GM23338 (cell line): ENCODE measurements at places on chromosomes 12 and 14. TPM values are rescaled to one million over a fixed set of nuclear protein-coding genes. Genes with fewer than 3 reads are reported as not detected.

DNA sequence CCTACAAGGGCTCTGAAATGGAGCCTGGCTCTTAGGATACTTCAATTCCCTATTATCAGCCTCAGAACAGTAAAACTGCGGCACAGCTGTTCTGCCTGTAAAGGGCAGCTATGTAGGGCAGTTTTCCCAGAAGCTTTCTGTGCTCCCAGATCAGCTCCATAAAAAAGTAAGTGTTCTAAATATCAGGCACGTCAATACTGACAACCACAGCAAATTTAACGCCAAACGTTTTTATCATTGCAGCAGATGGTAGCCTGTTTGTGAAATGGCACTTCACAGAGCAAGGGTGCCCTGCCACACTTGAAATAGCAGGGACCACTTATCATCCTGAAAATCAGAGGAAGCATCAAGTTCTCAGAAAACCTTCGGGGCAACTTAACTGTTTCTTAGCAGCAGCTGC, 54.8 kb upstream of the PTHLH start:
- H3K4me1 ChIP-seq: no peaks in the 10 kb centered on the region
- DNase-seq: no peak
- no peaks in the 10 kb centered on the region for H3K36me3 ChIP-seq
- H3K27ac ChIP-seq: no peak overlapping the region
- H3K4me3 ChIP-seq: no peak overlapping the region
- no peaks in the 10 kb centered on the region for H3K27me3 ChIP-seq

- no peaks in the 10 kb centered on the region for H3K27me3 ChIP-seq
- no peaks in the 10 kb centered on the region for H3K36me3 ChIP-seq
- H3K27ac ChIP-seq: no peak overlapping the region
- DNase-seq: no peak
- no peaks in the 10 kb centered on the region for H3K4me1 ChIP-seq
- H3K4me3 ChIP-seq: no peak overlapping the region
Measured at GRCh38 chr14:76742966-76743365, 18.3 kb upstream of the VASH1 start.

GRCh38 chr12:75239987-75240386, 30.3 kb upstream of the KCNC2 start:
- no peaks in the 10 kb centered on the region for H3K27me3 ChIP-seq
- H3K4me1 ChIP-seq: no peaks in the 10 kb centered on the region
- no peaks in the 10 kb centered on the region for H3K36me3 ChIP-seq

- DNase-seq: peak; percentile 93
- peaks cover 60% of the 10 kb centered on the region for H3K4me1 ChIP-seq
- peak overlapping the region; percentile 77 for H3K4me3 ChIP-seq
- no peaks in the 10 kb centered on the region for H3K36me3 ChIP-seq
Measured at GRCh38 chr14:99245564-99246511, 26.2 kb downstream of the BCL11B start.

DNA sequence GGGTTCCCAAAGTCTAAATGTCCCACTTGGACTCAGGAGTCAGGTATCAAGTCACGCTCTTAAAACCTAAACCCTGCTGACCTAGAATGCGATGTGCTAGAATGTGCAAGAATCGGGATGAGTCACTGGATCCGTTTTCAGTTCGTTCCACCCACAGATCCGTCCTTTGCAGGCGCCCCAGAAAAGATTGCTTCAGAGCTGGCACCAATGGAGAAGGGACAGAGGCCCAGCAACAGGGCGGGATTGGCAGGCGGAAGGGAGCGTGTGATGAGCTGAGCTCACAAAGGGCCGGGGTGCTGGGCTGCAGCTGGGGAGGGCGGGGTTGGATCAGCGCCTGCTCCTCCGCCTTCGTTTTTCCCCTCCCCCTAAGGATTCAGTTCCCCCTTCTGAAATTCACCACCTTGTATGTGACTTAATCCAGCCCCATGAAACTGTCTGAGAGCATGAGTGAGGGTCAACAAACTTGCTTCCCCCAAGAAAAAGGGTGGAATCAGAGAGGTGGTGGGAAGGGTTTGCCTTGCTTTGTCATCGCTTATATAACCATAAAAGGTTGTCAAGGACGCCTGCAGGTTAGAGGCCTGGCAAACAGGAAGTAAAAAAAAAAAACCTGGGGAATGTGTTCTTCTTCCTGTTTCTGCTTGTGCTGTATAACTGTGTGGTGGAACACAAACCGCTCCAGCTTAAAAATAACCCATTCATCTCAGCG, 2.8 kb upstream of the UBC start:
- no peaks in the 10 kb centered on the region for H3K27me3 ChIP-seq
- peak overlapping the region; percentile 95 for H3K4me3 ChIP-seq
- peak overlapping the region; percentile 90 for H3K27ac ChIP-seq

DNA sequence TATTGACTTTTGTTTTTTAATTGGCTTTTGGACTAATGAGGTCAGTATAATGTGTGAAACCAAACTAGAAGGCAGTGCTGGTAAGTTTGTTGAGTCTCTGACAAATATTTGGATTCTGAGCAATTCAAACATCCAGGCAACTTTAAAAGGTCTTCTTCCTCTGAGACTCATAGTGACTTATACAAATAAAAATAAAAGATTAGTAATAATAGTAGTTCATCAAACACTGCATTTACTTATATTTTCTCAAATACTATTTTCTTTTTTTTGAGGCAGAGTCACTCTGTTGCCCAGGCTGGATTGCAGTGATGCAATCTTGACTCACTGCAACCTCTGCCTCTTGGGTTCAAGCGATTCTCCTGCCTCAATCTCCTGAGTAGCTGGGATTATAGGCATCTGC, 337.9 kb downstream of the DAD1 start:
- no peaks in the 10 kb centered on the region for H3K36me3 ChIP-seq
- no peak overlapping the region for H3K27ac ChIP-seq
- no peaks in the 10 kb centered on the region for H3K4me1 ChIP-seq
- no peak for DNase-seq

- H3K36me3 ChIP-seq: no peaks in the 10 kb centered on the region
- H3K27ac ChIP-seq: peak overlapping the region; percentile 64; the same call in 1 of the 2 replicates
- H3K4me3 ChIP-seq: peak overlapping the region; percentile 24; the same call in 1 of the 2 replicates
Measured at GRCh38 chr14:74134484-74134883, 49.7 kb downstream of the LIN52 start.

DNA sequence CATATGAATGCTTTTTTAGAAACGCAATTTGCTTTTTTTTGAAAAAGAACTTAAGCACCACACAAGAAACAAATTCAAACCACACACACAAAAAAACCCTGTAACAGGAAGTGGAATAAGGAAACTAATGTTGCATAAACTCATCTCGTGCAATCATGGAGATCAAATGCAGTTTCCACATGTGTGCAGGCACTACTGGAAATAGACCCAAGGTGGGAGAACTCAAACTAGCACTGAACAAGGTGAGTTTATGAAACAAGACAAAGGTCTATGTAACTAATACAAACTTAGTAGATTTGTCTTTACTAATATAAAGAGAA, 17.5 kb downstream of the NIN start:
- H3K27ac ChIP-seq: no peak overlapping the region
- H3K27me3 ChIP-seq: no peaks in the 10 kb centered on the region
- peaks cover 24% of the 10 kb centered on the region for H3K4me1 ChIP-seq
- H3K4me3 ChIP-seq: no peak overlapping the region
- no peaks in the 10 kb centered on the region for H3K36me3 ChIP-seq

Gene DCAF5
- 15.2 and 15.7 TPM in 2 replicates for total RNA-seq

GRCh38 chr12:111111681-111112080, 191.3 kb upstream of the MYL2 start:
- 0 out of 2 replicates have a peak overlapping the region, but pooled peaks have one; percentile 14 for H3K27ac ChIP-seq
- H3K27me3 ChIP-seq: no peaks in the 10 kb centered on the region
- no peaks in the 10 kb centered on the region for H3K36me3 ChIP-seq
- H3K4me3 ChIP-seq: no peak overlapping the region
- no peak for DNase-seq

Gene PTPN21
- 5.2 and 5.6 TPM in 2 replicates for total RNA-seq

Gene LBHD2
- total RNA-seq: not detected in 2 replicates

DNA sequence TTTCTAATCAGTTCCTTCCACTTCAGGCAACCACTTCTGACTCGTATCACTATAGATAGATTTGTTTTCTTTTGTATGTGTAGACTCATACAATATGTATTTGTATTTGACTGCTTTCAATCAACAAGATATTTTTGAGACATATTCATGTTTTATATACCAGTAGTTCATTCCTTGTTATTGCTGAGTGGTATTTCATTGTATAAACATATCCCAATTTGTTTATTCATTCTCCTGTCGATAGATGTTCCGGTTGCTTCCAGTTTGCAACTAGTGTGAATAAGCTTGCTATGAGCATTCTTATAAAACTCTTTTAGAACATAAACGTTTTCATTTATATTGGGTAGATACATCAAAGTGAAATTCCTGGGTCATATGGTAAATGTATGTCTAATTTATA, 119.2 kb downstream of the FIGNL2 start:
- H3K27ac ChIP-seq: no peak overlapping the region
- no peaks in the 10 kb centered on the region for H3K4me1 ChIP-seq
- H3K27me3 ChIP-seq: no peaks in the 10 kb centered on the region
- DNase-seq: no peak
- H3K4me3 ChIP-seq: no peak overlapping the region

DNA sequence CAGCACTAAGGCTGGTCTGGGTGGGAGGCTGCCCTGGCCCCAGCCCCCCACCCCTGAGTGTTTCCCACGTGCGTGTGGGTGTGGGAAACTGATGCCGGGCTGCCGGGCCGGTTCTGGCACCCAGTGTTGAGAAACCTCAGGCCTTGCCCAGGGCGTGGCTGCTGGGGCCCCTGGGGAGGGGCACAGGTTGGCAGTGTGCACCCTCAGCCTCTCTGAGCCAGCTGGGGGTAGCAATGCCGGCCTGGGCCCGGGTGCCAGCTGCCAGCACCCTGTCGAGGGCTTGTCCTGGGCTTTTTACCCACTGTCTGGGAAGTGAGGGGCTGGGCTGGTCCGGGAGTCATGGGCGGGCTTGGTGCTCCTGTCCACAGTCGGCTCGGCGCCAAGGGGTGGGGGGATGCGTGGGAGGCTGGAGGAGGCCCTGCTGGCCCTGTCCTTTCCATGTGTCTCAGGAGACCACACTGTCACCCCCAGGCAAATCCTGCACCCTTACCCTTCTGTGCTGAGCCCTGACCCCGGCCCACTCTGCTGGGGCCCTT, 15.7 kb downstream of the ASPG start:
- H3K27me3 ChIP-seq: no peaks in the 10 kb centered on the region
- no peak overlapping the region for H3K4me3 ChIP-seq
- DNase-seq: no peak
- no peak overlapping the region for H3K27ac ChIP-seq
- no peaks in the 10 kb centered on the region for H3K36me3 ChIP-seq
- no peaks in the 10 kb centered on the region for H3K4me1 ChIP-seq

- no peak overlapping the region for H3K27ac ChIP-seq
- H3K36me3 ChIP-seq: no peaks in the 10 kb centered on the region
- peaks cover 19% of the 10 kb centered on the region for H3K4me1 ChIP-seq
- DNase-seq: no peak
- no peak overlapping the region for H3K4me3 ChIP-seq
- H3K27me3 ChIP-seq: no peaks in the 10 kb centered on the region
Measured at GRCh38 chr12:47218191-47218654, 138.5 kb upstream of the AMIGO2 start.

DNA sequence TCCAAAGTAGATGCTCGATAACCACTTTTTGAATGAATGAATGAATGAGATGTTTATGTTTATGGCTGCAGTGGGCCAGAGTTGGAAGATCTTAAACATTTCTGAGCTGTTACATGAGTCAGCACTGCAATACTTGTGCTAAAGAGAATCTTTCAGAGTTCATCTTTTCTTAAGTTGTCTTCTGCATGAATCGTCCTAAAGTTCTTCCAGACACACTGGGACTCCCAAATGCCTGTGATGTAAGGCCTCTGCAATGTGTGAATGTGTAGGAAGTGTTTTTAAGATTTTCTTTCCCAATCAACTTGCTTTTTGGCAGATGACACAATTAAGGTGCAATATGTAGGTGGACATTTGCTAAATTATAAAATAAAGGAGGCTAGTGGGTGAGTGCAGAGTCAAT, 50.3 kb upstream of the TRIM9 start:
- H3K4me1 ChIP-seq: peaks cover 13% of the 10 kb centered on the region
- DNase-seq: no peak
- H3K27ac ChIP-seq: no peak overlapping the region
- peaks cover 3% of the 10 kb centered on the region; the same call in 1 of the 2 replicates for H3K36me3 ChIP-seq
- no peaks in the 10 kb centered on the region for H3K27me3 ChIP-seq

DNA sequence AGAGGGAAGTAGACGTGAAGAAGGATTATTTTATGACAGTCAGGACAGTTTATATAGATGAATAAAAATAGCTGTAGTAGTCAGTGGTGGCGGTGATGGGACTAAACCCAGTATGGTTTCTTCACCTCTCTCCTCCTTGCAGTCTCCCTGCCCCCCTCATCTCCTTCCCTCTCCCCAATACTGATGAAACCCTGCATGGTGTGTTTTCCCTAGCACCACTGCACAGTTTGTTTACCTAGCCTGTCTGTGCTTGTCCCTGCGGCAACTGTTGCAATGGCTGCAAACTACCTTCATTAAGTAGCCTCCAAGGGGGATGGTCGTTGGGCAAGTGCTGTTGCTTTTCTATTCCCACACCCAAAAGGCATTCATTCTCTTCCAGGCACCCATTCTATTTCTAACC, 14.7 kb downstream of the PCBP2 start:
- H3K36me3 ChIP-seq: peaks cover 93% of the 10 kb centered on the region
- no peak overlapping the region for H3K4me3 ChIP-seq
- peak overlapping the region; percentile 24; the same call in 1 of the 2 replicates for H3K27ac ChIP-seq
- no peak for DNase-seq
- H3K4me1 ChIP-seq: peaks cover 11% of the 10 kb centered on the region; the same call in 1 of the 2 replicates
- H3K27me3 ChIP-seq: no peaks in the 10 kb centered on the region

GRCh38 chr12:129202109-129202814, 349.0 kb downstream of the GLT1D1 start:
- no peak for DNase-seq
- H3K4me3 ChIP-seq: no peak overlapping the region
- H3K27me3 ChIP-seq: no peaks in the 10 kb centered on the region
- no peaks in the 10 kb centered on the region; the same call in 1 of the 2 replicates for H3K36me3 ChIP-seq
- H3K4me1 ChIP-seq: no peaks in the 10 kb centered on the region

Gene LRTM2
- total RNA-seq: 0.12 TPM in 1 of 2 replicates, not detected in the other

Gene C14orf39
- total RNA-seq: 0.28 and 0.78 TPM in 2 replicates

DNA sequence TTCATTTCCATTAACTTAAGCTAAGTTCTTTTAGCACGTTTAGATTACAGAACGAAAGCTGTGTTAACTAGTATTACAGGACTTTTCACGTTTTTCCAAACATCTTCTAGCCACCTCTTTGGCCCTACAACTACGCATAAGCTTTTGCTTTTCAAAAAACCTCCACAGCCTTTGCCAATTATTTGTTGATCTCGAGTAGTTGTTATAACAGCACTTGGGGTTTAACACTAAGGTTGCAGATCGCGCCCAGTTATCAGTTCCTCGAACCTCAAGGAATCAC, 450 bp upstream of the RBM25 start:
- peak overlapping the region; percentile 97 for H3K27ac ChIP-seq
- H3K4me1 ChIP-seq: peaks cover 21% of the 10 kb centered on the region; the same call in 1 of the 2 replicates
- no peaks in the 10 kb centered on the region for H3K36me3 ChIP-seq
- no peaks in the 10 kb centered on the region for H3K27me3 ChIP-seq

DNA sequence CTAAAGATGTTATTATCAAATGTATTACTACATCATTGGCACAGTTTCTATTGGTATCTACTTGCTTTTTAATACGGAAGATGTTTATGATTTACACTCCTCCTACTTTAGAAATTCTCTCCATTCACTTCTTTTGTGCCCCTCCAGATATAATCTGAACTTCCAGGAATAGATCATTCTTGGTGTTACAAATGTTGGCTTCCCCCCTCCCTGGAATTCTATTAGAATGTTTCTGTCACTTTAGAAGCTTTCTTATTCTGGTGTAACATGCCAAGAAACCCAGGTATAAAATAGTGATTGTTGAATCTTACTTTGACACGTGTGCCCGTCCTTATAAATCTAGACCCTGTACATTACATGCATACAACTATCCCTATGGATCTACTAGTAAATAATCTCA, 1.2 kb upstream of the WDR20 start:
- H3K4me3 ChIP-seq: peak overlapping the region; percentile 65
- DNase-seq: no peak
- no peaks in the 10 kb centered on the region for H3K27me3 ChIP-seq
- H3K4me1 ChIP-seq: peaks cover 29% of the 10 kb centered on the region
- H3K36me3 ChIP-seq: no peaks in the 10 kb centered on the region
- peak overlapping the region; percentile 82; the same call in 1 of the 2 replicates for H3K27ac ChIP-seq
